Mucosa of gallbladder (tissue), 1 donor: ENCODE measurements at places on chromosomes 2 and 18.

DNA sequence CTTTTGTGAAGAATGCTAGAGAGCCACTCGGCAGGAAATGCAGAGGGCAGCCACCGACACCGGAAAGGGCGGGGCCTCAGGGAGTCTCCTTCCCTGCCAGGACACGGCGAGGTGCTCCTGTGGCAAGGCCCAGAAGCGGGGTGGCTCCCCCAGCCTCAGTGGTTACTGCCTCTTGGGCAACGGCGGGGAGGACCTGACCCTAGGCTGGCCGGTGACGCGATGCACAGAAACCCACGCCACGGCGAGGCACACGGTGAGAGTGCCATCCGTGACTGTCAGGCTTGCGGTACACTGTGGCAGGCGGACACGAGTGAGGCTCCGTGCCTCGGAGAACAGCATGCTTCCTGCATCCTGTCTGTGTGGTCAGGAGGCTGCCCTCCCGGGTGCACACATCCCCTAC, 47.8 kb downstream of the ZAP70 start:
- no peak for DNase-seq

DNA sequence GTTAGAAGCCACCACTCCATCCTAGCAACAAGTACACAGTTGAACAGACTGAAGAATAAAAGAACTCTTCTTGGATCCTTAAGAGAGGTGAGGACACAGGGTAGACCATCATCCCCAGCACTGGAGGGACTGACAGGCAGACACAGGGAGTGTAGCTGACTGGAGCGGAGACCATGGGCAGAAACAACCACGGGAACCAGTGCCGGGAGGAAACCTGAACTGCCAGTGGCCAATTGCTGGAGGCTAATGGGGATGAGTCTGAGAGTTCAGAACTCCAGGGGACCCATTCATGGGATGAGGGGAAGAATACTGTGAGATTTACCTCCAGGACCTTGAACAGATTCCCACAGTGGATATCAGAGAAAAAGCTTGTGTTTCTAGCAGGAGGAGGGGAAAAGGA, 76.8 kb downstream of the HS6ST1 start:
- no peak for DNase-seq

GRCh38 chr18:42801706-42802105, 313.8 kb downstream of the RIT2 start:
- DNase-seq: no peak

- no peak for DNase-seq
Observed at GRCh38 chr2:232388324-232388891, 9.9 kb downstream of the ALPP start.

DNA sequence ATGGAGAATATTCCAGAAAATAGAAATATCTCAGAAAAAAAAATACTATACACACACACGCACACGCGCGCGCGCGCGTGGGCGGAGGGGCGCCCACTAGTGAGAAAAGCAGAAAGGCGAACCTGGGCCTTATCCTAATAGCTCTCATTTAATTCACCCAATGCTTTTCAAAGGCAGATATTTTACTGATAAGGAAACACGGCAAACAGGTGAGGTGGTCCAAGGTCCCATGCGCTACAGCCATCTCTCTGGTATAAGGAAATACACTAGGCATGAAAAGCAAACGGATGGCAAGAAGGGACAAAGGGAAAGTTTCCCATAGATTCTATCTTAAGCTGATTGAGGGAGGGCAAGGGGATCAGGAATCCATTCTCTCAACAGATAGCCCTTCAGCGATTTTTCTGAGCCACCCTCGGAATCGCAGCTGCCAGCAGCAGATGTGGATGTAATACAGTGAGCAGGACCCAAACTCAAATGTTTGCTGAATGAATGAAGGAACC, 136.7 kb downstream of the TMEM247 start:
- no peak for DNase-seq

- no peak for DNase-seq
Observed at GRCh38 chr2:70808983-70809958, 11.1 kb downstream of the CLEC4F start.
